ENCODE measurements at places on chromosomes 2 and 18.
A peak's percentile ranks its signal among the peaks of the same experiment; 100 is the strongest.

GRCh38 chr2:215540658-215541057, 104.8 kb upstream of the FN1 start:
- no peak for DNase-seq

GRCh38 chr2:211986313-211986712, 552.3 kb downstream of the ERBB4 start:
- no peak for DNase-seq

- no peak for DNase-seq
Observed at GRCh38 chr2:134206031-134206430, 47.8 kb upstream of the MGAT5 start.

GRCh38 chr2:9249020-9249800, 42.6 kb downstream of the ASAP2 start:
- no peak for DNase-seq

- no peak for DNase-seq
Observed at GRCh38 chr18:50726960-50727589, 92.7 kb downstream of the MRO start.

DNA sequence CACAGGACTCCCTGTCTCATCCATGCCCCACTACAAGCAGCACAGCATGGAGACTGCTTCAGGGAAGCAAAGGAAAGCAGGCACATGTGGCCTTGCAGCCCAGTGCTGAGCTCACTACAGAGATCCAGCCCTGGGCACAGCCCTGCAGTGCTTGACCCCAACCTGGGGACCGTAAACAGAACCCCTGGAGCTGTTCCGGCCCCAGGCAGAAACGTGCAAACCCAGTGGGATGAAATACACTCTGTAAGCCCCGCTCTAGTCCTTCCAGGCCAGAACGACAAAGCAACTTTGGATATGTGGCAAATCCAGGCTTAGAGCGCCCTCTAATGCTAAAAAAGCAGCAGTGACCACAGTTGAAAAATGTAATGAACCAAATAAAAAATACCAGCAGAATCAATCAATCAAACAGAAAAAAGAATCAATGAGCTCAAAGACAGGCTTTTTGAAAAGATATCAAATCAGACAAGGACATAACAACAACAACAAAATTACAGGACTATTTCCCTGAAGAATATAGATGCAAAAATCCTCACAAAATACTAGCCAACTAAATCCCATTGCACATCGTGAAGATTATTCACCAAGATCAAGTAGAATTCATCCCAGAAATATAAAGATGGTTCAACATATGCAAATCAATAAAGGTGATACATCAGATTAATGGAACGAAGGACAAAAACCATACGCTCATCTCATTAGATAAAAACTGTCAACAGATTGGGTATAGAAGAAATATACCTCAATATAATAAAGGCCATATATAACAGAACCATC, 45.6 kb downstream of the ZNF519 start:
- DNase-seq = no peak

DNA sequence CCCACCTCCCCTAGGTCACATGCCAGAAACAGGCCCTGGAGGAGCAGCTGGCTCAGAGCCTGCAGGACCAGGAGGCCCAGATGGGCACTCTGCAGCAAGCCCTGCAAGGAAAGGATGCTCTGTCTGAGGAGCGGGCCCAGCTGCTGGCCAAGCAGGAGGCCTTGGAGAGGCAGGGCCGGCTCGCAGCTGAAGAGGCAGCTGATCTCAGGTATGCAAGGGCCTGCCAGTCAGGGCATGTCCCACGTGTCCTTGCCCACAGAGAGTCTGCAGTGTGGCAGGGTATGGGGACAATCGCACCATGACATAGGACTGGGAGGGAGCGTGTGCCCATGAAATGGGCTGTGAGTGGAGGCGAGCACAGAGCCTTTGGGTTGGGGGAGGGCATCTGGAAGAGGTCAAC, 39.9 kb downstream of the CROCC2 start:
- no peak for DNase-seq

GRCh38 chr2:68569604-68570003, 73.8 kb upstream of the PROKR1 start:
- DNase-seq = no peak

- DNase-seq = peak; percentile 72
Observed at GRCh38 chr2:24164416-24164973, 10.4 kb upstream of the FAM228A start.

DNA sequence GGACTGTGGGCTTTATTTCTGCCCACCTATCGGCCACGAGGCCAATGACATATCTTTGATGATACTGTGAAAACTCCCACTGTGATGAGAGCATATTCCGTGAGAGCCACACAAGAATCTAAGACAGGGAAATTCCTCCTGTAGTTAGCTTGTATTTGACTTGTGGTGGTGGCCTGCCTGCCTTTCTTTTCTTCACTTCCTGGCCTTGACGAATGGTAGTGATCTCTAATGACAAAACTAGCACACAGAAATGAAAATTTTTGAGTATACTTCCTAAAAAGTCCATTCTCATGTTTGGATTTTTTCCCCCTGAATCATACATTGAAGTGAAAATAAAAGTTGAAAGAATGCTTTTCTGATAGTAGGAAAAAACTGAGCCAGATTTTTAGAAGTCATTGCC, 94.4 kb downstream of the MGAT5 start:
- DNase-seq = no peak

DNA sequence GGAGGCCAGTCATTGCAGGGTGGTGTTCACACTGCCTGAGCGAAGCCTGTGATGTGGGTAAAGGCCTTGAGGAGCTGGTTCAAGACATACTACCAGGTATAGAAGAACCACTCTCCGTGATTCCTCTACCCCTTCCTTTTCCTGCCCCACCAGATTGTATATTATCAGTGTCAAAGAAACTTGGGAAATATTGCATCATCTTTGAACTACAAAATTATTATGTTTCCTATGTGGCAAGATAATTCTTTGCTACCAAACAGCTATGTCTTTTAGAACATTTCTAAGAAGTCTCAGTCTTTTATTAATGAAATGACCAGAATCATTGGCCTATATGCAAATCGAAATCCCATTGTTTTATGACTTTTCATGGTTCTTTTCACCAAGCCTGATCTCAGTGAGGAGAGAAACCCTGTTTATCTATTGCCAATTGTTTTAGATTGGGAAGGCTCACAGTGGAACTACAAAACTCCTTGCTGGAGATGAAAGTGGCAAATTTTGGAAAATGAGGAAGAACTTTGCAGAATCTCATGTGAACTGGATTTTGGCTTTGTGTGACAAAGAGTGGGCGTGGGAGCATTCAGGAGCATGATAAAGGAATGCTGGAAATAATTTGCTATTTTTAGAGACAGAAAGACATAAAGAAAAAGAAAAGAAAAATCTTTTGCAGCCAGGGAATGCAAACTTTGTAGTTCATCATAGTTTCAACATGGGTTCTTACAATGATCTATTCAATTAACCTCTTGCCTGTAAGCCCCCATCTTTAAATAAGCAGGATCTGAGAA, 286.9 kb downstream of the INSIG2 start:
- no peak for DNase-seq

- no peak for DNase-seq
Observed at GRCh38 chr18:67509741-67510391, 6.7 kb downstream of the DSEL start.

- DNase-seq = no peak
Observed at GRCh38 chr2:37742286-37742685, 70.8 kb upstream of the CDC42EP3 start.

GRCh38 chr2:118421648-118422047, 333.4 kb downstream of the INSIG2 start:
- no peak for DNase-seq

- peak; percentile 20 for DNase-seq
Observed at GRCh38 chr2:263774-264492, at the start of gene SH3YL1. Gene SH3YL1, minus strand, starts transcription at chr2:264032. Its CDS starts 48 bp downstream, at chr2:263984.

DNA sequence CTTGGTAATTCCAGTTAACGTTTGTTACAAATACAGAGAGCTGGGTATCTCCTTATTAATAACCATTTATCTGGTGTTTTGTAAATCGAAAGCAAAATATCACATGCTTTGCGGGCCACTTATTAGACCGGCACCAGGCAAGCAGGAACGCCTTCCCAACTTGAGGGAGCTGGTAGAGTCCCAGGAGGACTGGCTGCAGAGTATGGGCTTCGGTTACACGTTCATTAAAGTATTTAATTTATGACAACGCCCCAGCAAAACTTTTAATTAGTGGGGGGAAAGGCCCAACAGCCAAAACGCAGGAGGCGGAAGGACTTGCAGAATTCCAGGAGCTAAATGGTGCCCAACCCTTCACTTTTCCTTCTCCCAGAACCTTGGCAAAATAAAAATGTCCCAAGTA, 3.7 kb downstream of the SMAD7 start:
- DNase-seq = no peak

DNA sequence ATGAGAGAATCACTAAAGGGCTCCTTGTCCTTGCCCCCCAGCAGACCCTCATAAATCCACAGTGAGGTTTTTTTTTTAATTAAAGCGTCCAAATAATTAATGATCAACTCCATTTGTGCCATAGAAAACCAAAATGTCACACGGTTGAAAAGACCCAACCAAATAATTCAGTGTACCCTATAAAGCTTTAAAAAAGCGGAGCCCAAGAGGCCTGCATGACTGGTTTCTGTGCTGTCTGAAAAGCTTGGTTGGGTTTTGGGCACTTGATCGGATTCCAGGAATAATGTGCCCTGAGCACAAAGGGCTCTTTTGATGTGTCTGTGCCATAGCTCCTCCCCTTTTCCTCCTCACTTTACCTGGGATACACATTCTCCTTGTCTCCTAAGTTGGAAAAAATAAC, 523.2 kb downstream of the TNS1 start:
- no peak for DNase-seq

DNA sequence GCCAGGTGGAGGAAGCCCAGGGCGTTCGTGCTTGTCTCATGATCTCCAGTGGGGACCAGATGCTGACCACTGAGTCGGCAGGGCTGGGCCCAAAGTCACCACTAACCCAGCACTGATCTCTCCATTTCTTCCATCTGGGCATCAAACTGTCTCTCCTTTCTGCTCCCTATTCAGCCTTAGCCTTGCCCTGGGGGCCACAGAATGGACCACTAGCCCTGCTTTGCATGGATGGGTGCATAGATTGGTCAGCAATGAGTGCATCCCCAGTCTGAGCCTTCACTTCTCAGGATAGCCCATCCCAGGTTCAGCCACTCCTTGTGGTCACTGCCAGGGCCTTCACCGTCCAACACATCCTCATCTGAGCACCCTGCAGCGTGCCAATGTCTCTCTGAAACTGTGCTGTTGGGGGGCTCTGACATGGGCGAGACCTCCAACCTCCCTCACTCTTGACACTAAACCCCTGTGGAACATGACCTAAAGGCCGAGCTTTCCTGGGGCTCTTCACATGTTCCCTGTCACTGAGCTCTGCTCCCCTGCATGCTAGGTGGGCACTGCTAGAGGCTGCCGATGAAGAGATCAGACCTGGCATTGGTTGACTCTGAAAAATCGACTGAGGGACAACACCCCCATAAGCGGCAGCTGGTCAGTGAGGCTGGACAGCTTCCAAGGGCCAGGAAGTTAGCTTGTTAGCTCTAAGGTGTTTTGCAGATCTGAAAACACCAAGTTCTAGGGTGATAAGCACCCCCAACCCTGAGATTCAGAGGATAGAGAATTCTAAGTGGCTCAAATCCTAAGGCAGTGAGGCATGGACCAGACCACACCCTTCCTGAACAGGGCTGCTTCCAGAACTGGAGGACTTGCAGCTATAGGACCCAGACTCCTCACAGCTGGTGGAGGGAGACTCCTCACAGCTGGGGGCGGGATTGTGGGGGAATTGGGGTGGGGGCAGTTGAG, 61.7 kb downstream of the HS1BP3 start:
- no peak for DNase-seq

GRCh38 chr2:223537651-223538601, 64.2 kb downstream of the SCG2 start:
- no peak for DNase-seq

DNA sequence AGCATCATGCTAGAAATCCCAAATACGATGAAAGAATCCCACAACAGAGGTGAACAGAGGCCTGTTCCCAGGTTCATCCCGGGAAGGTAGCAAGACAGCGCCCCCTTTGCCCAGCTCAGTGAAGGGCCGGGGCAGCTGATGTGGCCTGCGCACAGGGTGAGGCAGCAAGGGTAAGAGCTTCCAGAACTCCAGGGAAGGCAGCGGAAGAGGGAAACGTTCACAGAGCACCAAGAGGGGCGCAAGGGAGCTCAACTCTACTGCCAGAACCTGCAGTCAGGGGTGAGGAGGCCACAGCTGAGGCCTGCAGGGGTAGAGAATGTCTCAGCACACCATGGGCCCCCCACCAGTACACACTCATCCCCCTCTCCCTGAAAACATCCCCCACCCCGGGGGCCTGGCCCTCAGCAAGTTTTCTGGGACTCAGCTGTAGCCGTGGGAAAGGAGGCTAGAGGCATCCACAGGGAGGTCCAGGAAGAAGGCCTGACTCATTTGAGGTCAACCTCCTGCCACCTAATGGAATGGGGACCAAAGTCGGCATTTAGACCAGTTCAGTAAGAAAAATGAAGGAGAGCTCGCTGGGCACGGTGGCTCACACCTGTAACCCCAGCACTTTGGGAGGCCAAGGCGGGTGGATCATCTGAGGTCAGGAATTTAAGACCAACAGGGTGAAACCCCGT, 95.6 kb upstream of the ASAP2 start:
- no peak for DNase-seq

DNA sequence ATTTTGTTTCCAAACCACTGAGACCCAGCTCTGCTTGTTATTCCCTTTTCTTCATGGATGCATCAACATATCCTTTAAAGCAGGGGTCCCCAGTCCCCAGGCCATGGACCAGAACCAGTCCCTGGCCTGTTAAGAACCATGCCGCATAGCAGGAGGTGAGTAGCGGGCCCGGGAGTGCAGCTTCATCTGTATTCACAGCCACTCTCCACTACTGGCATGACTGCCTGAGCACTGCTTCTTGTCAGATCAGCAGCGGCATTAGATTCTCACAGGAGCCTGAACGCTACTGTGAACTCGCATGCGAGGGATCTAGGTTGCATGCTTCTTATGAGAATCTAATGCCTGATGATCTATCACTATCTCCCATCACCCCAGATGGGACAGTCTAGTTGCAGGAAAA, 1.6 kb upstream of the POLI start:
- no peak for DNase-seq

DNA sequence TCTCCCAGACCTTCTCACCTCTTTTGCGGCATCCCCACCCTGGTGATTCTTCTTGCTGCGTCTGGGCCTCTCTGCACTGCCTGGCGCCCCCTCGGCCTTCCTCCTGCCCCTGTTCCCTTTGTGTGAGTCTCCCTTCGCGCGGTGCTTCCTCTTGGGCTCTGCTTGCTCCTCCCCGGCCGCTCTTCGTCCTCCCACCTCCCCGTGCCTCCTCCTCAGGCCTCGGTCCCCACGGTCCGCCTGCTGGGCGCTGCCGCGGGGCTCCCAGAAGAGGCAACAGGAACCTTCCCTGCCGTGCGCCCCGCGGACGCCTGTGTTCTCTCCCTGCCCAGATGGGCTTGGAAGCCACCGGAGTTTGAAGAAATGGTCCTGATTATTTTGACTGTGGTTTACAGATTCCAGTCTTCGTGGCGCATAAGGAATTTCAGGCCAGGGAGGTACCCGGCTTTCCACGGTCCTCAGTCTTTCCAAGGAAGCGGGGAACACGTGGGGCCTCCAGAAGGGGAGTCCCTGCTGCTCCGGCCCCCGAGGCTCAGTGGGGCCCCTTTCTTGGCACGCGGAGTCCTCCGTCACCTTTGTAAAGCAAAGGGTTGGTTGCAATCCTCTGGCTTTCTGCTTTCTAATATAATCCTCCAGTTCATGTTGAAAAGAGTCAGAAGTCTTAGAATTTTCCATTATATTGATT, 13.1 kb downstream of the RNU2-63P start:
- DNase-seq = no peak
